ENCODE measurements at places on chromosomes 3 and 15.

DNA sequence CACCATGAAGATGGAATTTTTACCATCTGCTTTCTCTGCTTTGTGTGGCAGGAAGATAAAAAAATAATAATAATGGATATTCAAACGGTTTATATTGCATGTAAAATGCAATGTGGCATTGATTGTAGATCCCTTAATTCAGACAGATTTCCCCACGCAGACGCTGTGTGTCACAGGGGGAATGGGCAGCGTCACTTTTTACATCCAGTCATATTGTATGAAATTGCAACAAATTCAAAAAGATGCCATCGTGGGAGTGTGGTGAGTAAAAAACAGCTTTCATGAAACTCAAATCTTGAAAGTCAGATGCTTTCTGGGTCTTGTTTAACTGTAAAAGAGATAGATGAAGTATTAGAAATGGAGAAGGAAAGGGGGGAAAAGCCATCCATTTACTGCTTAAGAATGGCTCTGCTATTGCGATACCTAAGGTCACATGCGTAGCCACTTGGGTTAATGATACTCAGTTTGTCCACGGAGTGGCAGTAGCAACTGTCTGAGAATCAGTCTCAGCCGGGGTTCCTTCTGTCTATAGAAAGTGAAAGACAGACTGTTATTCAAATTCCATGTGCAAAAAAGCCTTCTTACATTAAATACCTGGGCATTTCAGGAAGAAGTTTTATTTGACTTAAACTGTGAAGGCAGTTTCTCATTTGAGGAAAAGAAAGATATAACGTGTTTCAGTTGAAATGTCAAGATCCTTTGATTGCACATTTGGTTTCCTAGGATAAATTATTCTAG, 28.5 kb downstream of the BTD start:
- DNase-seq: peak; percentile 69

- no peak for DNase-seq
Measured at GRCh38 chr3:127438951-127439350, 151.1 kb upstream of the PRR20G start.

GRCh38 chr3:64488939-64489338, 198.9 kb downstream of the ADAMTS9 start:
- DNase-seq: no peak

GRCh38 chr3:175150812-175151401, 291.8 kb downstream of the NAALADL2 start:
- no peak for DNase-seq

- no peak for DNase-seq
Measured at GRCh38 chr3:166697495-166697894, 682.6 kb downstream of the ZBBX start.

DNA sequence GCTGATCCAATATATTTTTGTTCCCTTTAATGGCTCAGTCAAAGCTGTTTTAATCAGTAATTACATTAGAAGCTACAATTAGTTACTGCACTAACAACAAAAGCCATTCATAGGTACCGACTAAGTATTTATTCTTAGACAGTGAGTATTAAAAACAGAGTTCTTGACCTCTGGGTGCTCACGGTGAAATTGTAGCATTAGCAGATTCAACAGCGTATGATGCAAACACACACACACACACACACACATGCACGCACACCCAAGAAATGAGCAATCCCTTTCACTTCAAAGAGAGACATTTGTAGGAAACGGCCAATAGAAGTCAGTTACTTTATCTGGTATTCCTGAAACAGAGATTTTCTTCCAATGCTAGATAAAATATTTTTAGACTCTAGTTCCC, 27.0 kb upstream of the MITF start:
- no peak for DNase-seq

DNA sequence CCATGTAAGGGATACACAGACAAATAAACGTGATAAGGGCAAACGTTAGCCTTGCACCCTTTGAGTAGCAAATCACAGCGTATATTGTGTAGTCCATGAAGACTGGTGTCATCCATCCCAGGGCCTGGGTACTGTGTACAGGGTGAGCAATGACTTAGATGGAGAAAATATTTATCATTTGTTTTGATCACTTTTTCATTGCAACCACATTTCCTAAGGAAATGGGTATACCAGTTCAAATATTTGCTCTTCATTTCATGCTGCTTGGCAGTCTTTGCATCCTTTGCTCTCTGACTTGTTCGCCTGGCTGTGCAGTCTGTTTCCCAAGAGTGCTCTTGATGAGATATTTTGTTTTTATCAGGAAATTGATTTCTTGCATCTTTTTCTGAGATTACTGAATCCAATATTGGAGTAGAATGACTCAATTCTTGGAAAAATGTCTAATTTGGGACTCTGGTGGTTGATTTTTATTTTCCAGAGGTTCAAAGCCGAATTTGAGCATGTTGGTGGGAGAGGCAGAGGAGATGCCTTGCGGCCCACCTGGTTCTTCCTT, 424.6 kb upstream of the SEMA6D start:
- DNase-seq: no peak

DNA sequence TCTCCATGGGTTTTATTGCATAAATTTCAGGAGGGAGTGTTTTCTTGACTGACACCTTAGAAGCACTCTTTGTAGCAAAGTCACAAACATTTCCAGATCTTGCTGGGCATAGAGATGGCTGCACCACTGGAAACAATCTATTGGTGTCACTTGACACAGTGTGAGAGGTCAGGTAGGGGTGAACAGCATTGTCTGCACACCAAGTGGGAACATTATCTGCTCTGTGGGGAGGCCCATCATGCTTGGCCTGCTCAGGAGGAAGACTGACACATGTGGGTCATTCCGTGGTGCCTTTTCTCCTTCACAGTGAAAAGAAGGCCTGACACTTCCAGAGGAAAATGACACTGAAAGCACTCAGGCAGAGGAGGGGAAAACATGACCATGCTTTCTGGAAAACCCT, 149.9 kb upstream of the GALNT15 start:
- DNase-seq: no peak

DNA sequence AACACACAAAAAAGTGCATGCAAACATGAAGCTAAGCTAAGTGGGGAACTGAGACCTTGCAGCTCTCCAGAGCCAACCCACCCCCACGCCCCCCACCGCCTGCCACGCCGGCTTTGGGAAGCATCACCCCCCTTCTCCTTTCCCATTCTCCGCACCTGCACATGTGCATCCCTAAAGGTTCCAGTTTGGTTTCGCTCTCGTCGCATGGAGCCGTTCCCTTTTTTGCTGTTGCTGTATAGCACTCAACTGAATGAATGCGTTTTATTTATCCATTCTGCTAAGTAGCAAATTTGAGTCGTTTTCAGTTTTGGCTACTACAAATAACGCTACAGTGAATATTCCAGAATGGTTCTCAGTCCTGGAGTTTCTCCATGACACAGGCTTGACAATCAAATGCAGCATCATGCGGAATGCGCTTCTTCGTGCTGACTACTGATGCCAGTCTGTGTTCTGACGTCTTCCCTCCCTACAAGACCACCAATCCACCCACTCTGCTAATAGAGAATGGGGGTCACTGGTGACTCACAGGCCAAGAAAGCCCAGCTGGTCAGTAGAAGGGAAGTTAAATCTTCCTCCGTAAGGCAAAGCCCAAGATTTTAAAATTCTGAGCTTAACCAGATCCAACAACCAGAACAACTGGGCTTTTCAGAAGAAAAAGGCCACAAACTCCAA, 115.3 kb downstream of the XXYLT1 start:
- DNase-seq: no peak

DNA sequence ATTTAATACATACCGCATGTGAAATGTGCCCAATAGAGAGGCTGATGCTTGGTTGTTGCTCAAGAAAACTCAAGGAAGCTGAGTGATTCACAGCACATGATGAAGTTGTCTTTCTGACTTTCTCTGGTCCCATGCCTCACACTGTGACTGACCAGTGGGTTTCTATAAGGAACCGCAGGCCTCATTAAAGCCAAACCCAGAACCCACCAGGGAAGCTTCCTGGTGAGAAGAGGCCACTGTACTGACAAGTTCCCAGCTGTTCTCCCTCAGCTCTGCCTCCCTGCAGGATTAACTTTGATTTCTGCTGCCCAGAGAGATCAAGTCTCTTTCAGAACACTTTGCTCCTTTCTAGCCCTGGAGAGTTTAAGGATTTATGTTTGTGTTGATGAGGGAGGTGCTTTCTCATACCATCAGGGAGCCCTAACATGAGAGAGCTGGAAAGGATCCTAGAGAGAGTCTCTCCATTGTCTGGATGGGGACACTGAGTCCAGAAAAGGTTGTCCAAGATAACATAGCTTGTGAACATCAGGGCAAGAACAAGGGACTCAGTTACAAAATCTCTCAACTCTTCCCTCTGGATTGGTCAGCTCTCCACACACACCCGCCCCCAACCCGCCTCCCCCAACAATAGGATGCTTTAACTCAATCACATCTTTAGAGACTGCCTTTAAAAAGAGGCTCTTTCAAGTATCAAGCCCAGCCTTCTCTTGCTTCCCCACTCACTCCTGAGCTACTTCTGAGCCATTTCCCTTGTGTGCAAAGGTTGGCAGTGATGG, 303.2 kb upstream of the TLE3 start:
- DNase-seq: no peak
